Activated effector memory CD4-positive, alpha-beta T cell treated with Interleukin-2 at 50 U/mL for 16 hours (primary cell): ENCODE measurements at places on chromosomes 16 and 17.

DNA sequence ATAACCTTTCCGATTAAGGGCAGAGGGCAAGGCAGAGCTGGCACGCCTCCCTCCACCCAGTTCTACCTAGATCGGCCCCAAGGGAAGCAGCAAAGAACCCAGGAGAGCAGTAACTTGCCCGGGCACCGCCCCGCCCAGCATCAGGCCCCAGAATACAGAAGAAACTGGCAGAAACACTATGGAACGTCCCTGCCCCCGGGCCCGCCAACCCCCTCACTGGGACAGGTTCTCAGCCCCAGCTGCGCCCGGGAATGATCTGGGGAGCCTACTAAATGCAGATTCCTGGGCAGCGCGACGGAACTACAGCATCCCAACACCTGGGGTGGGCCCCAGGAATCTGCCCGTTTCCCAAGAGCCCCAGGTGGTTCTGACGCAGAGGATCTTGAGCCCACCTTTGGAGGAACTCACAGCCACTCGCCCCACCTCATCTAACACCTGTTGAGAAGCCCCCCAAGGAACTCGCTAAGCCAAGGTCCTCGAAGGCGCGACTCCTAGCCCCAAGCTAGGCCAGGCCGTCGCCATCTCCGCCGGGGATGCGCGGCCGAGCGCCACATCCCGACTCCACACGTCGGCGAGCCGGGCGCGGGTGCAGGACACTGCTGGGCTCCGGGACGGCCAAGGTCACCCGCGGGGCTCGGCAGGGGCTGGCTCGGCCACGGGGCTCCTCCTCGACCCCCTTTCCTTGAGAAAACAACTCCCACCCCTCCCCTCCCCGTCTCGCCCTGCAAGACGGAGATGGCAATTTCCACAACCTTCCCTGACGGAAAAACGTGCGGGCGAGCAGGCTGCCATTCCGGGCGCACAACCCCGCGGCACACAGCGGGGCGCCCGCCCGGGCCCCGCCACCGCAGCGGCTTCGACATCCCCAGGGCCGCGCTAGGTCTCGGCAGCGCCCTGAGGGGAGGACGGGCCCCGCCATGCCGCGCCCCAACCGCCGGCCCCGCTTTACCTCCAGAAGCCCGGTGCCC, 913 bp downstream of the CDIP1 start:
- DNase-seq, result no peak

- peak; percentile 37 for DNase-seq
Measured at GRCh38 chr17:39755554-39756379, 18.0 kb downstream of the GRB7 start.

DNA sequence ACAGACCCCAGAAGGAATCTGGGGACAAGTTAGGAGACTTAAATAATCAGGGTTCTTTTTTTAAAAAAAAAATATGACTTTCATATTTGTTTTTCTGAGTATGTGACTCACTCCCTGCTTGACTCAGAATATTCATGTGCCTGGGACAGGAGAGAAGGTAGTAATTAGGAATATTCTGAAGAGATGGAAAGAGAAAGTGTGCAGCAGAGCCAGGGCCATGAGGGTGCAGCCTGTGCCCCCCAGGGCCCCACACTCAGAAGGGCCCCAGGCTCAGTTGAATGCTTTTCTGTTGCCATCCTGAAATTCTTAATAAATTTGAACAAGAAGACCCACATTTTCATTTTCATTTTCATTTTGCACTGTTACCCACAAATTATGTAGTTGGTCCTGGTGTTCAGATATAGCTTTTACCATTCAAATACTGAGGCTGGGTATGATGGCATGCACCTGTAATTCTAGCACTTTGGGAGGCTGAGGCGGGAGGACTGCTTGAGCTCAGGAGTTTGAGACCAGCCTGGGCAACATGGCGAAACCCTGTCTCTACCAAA, 11.5 kb upstream of the LONP2 start:
- no peak for DNase-seq

- DNase-seq, result no peak
Measured at GRCh38 chr16:69834807-69835466, 72.8 kb downstream of the WWP2 start.

DNA sequence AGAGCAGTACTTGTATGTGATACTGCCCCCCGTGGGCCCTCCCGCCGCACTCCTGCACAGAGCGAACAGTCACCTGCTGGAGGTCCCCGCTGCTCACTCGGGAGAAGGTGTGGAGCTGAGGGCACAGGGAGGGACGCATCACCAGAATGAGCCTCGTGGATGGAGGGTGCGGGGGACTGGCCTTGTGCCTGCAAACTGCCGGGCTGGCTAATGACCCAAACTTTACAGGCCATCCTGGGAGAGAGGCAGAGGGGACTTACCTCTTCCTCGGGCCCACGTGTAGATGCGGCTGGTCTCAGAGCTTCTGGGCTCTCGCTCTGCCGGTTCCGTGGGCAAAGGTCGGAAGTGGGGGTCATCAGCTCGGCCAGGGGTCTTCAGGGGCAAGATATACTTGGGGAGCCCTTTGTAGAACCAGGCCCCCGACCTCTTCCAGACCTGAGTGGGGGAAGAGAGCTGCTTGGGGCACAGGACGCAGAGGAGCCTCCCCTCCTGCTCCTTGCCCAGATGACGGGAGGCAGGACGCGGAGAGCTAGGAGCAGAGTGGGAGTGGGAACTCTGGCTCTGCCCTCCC, 65.5 kb upstream of the DOC2B start:
- DNase-seq, result no peak

GRCh38 chr16:80294172-80294571, 246.6 kb upstream of the DYNLRB2 start:
- no peak for DNase-seq

DNA sequence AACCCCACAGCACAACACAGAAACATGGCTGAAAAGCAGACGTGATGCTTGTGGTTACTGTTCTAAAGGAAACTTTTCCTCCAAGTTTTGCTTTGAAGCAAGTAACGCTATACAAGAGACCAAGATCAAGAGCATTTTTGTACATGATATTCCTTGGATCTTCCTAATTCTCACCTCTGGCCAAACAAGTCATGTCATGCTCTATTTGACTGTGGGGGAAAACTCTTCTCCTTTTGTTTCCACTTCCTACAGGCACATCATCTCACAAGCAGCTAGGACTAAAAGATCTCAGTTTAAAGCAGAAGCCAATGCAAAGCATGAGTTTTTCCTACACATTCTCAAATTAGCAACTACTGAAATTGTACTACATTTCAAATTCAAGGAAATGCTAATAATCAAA, 50.7 kb downstream of the CFDP1 start:
- DNase-seq, result no peak

- DNase-seq, result no peak
Measured at GRCh38 chr17:9958586-9959281, 53.7 kb upstream of the RCVRN start.

DNA sequence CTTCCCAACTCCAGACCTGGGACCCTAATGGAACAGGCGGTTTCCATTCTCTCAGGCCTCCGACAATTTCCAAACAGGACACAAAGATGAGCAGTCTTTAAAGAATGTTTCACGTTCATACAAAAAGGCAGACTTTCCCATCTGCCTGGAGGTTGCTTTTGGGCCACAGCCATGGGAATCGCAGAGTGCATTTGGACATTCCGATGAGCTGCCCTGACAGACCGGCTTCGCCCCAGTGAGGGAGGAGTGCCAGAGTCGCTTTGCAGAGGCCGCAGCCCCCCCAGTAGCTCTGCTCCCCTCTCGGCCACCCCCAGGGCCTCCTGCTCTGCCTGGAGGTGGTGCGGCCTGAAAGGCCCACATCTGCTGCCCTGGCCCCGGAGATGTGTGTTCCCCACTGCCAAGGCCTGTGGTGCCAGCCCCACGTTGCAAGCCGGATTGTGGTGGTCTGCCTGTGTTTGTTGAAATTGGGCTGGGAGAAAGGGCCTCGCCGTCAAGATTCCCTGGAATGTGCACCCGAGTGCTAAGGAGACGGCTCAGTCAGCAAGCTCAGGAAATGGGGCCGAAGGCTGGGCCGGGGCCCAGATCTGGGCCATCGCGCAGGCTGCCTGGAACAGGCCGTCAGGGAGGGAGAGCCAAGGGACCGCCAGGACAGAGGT, 89.8 kb downstream of the C16orf95 start:
- DNase-seq, result no peak

DNA sequence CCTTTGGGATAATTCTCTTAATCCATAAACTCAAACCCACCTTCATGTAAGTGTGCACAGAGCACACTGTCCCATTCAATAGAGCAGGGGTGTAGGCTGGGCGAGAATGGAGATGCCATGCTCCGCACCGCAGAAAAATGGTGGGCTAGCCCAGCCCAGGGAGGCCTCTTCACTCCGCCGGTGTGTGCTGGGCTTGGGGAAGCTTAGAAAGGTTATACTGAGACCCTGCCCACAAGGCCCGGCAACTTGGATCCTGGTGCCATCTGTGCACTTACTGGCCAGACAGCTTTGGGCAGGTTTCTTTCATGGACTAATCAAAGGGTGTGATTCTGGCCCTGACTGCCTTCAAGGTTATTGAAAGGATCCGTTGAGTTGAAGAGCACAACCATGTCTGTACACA, 3.7 kb upstream of the STAT5A start:
- no peak for DNase-seq

DNA sequence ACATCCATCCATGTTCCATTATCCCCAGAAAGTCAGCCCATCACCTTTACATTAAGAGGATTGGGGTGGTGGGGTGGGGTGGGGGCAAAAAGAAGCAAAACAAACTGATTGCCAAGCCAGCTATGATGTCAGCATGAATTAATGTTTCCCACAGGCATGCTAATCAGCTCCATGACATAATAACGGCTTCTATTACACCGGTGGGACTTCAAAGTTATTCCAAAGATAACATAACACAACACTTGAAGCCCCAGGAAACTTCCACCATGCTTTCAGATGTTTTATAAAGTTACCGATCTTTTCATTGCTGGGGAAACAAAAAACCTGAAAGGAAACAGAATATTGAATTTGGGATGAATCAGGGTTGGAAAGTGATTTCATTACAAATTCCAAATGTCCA, 155.9 kb upstream of the IRX5 start:
- no peak for DNase-seq

DNA sequence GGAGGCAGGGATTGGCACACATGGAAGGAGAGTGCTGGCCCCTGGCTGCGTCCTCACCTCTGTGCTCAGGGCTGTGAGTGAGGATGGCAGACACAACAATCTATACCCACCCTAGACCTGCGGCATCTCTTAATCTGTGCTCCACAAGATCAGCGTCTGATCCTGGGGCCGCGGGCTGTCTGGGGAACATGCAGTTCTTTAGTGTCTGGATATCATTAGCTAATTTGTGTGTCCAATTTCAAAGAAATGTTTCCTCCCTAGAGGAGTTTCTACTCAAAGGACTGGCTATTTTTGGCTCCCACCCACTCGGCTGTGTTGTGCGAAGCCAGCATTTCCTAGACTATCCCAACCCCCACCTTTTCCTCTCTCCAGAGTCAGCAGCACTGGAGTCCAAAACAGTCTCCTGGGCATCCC, 93.8 kb downstream of the GRIN2A start:
- DNase-seq, result no peak

DNA sequence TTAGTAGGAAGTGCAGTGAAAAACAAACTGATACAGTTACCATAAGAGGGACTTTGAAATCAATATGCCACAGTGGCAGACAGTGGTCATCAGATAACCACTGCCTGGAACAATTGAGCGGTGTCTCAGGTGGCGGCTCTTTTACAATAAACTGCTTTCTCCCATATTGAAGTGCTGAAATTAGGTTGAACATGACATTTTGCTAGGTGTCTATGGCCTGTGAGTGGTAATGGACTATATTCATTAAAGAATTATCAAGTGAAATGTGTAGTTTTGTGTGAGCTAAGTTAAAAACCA, 214.7 kb downstream of the RPTOR start:
- DNase-seq, result no peak

DNA sequence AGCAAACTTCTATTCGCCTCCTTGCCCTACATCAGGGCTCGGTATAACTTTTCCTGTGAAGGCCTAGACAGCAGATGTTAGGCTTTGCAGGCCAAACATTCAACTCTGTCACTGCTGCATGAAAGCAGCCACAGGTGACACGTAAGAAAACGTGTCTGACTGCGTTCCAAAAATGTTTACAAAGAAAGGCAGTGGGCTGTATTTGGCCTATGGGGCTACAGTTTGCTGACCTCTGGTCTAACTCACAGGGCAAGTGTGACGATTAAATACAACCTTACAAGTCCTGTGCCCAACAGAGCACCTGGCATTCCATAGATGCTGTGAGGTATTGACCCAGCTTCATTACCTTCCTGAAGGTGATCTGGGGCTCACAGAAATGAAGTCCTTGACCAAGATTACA, 79.4 kb downstream of the USP31 start:
- no peak for DNase-seq

- DNase-seq, result no peak
Measured at GRCh38 chr17:42676424-42677011, at the start of gene PLEKHH3. PLEKHH3 (minus strand) TSS chr17:42676994; CDS start chr17:42676563, 431 bp downstream.

DNA sequence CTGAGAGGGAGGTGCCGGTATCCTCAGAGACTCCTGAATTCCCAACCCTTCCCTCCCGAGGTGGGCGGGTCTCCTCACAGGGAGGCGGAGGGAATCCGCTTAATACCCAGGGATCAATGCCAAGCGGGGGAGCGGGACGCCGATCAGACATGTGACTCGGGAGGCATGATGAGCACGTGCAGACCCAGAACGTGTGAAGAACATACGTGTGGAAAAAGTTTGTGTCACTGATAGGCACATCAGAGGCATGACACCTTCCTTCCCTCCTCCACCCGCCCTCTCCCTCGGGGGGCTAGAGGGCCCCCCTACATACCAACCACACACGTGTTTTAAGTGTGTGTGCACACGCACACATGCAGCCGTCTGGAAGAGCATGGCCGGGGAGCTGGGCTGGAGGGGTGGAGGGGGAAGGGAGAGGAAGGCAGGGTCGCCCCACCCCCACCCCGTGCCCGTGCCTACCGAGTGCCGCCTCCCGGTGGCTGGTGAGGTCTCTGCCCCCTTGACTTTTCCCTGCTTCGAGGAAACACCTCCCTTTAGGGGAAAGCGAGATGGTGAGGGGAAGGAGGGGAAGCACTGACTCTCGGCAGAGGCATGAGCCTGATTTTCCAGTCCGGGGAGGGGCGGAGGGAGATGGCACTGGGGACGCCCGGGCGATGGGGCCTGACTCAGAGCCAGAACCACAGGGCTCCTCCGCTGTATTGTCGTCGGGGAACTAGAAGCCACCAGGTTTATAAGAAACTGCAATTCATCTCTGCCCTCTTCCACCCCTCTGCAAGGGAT, 12.1 kb upstream of the TBX21 start:
- peak; percentile 64 for DNase-seq
